ENCODE measurements at places on chromosomes 4 and X.

DNA sequence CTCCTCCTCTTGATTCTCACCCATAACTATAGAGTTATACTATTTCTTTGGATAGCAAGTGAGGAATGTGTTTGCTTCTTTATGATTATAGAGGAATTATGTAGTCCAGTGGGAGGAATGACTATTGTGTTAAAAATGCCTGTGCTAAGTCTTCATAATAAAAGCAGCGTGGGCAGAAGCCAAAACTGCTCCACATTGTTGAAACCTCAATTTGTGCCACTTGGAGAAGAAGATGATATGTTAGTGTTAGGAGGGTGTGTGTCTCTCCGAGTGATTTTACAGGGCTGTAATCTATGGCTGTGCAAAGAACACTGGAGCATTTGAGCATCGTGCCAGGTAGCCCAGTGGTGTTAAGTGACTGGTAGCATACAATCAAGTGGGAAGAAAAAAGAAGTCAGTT lies 74.3 kb downstream of the FRAS1 start:
- DNase-seq = no peak

DNA sequence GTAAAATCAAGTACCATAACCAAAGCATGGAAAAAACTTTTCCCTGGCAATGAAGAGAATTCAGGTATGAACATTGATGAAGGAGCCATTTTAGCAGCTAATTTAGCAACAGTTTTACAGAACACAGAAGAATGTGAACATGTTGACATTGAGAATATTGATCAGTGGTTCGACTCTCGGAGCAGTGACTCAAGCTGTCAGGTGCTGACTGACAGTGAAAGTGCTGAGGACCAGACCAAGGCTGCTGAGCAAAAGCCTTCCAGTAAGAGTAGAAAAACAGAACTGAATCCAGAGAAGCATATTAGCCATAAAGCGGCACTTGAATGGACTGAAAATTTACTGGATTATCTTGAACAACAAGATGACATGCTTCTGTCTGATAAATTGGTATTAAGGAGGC lies 2.8 kb downstream of the TIGD2 start:
- no peak for DNase-seq

DNA sequence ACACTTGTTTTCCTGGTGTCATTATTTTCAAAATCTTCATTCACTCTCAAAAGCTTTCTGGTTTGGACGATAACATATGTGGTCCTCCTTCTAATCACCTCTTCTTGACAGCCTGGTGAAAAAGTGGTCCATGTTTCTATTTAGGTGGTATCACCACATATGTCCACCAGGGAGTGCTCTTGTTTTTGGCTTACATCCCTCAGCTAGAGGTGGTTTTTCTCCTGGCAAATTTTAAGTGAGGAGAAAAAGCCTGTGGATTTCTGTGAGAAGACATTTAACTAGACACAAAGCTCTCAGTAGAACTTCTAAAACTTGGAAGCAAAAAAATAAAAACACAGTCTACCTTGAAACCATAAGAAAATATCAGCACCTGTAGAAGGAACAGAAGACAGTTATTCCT lies 58.0 kb upstream of the FRMPD4 start:
- DNase-seq = no peak

DNA sequence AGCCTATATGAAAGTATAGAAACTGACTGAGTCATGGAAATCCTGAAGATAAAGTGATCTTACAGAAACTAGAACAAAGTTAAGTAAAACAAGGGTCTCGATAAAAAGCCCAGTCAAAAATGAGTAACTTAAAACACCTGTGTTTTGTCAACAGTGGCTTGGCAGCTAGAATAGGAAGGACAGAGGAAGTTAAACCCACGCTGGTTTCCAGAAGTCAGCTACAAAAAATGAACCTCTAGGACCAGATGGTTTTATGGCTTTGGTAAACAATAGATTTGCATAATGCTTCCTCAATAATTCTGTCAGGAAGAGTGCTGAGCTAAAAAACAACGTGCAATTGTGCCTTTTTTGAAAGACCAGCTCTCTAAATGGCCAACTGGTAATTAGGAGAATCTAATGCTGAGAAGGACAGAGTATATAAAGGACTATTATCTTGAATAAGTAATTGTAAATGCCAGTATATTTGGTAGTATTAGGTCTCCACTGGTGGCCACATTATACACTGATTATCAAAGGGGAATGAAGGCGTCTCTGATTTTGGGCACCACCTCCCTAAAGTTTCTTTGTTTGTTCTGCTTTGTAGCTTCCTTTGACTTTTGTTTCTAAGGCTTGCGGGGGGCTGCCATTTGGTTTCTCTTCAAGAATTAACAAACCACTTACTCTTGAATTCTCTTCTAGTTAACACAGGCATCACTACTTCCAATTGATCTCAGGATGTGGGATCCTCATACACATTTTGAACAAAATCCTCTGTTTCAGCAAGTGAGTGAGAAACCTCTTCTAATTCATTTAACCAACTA lies 72.2 kb upstream of the PPP3CA start:
- DNase-seq = peak; percentile 35

DNA sequence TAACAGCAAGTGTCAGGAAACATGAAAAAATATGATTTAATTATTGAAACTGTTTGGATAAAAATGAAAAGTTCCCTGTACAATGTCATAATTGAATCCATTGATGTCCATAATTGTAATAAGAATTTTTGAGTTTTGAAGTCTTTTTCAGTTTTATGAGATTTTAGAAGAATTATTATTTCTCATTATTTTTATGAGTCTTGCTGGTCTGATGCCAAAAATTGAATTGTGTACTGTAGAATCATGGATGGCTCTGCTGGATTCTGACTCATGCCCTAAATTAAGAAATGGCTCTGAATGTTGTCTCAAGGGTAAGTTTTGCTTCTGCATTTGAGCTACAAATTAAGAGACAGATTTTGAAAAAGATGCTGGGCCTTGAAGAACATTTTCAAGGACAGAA lies 132.8 kb upstream of the MAP9 start:
- DNase-seq = no peak

DNA sequence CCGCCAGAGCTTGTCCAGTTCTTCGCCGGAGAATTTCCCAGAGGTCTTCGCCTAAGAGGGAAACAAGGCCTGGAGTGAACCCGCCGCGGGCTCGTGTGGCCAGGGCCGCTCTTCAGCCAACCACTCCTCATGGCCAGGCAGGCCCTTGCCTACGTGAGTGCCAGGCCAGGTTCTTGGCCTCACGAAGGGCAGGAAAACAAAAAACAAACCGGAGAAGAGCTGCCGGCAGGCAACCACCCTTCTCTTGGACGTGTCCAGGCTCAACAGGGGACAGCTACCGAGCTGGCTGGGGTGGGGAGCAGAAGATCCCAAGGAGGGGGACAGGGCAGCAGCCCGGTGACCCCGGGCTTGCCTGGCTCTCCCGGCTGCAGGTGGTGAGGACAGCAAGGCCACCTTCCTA lies 13.3 kb downstream of the LRPAP1 start:
- DNase-seq = no peak

- DNase-seq = no peak
Measured at GRCh38 chr4:42627885-42628646, 28.8 kb downstream of the ATP8A1 start.

DNA sequence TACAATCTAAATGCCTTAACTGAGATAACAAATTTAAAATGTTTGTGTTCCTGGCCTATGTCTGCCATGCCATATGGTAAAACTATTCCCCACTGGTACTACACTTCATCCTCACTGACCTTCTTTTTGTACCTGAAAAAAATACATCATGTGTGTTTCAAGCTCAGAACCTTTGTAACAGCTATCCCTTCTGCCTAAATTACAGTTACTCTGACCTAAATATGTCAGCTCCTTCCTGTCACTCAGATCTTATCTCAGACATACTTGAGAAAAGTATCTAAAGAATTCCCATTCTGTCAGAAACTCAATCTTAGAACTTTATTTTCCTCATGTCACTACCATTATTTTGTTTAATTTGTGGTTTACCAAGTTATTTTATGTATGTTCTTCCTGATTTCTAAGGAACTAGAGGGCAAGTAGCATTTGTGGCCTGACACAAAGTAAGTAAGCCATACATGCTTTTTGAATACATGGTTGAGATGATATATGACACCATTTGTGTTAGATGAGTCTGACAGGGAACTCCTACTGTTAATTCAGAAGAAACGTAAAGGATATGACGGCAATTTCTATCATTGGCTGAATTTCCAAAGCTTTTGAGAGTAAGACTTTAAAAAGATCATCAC lies 456.5 kb upstream of the NDST3 start:
- no peak for DNase-seq

DNA sequence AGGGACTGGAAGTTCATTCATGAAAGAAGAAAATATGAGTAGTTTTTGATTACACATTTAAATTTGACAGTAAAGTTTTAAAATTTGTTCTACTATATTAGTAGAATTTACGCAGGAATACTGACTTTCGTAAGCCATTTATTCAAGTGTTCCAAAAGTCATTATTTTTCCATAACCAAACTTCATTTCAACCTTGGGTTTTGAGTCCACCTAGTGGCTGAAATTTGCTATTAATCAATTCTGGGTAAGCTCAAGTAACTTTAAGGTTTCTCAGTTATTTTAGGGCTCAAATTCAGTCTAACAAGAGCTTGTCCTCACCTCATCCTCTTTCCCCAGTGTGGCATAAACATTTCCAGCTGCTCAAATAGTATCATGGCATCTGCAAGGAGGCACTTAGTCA lies 175.4 kb downstream of the SH3BGRL start:
- peak; percentile 0 for DNase-seq

DNA sequence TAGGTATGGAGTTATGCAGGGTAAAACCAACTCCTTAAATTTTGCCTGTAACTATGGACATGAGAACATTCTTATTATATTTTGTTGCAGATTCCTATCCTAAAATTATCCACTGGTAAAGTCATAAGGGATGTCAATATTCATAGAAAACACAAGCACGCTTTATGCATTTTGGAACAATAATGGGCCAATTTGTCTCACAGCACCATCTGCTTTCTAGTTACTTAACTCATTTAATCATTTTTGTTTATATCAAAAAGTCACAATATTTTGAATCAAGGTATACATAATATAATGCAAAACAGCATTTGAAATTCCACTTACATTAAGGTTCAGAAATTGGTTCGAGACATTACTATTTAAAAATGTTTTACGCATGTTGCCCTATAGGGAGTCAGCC lies 203.0 kb downstream of the GABRG1 start:
- no peak for DNase-seq

DNA sequence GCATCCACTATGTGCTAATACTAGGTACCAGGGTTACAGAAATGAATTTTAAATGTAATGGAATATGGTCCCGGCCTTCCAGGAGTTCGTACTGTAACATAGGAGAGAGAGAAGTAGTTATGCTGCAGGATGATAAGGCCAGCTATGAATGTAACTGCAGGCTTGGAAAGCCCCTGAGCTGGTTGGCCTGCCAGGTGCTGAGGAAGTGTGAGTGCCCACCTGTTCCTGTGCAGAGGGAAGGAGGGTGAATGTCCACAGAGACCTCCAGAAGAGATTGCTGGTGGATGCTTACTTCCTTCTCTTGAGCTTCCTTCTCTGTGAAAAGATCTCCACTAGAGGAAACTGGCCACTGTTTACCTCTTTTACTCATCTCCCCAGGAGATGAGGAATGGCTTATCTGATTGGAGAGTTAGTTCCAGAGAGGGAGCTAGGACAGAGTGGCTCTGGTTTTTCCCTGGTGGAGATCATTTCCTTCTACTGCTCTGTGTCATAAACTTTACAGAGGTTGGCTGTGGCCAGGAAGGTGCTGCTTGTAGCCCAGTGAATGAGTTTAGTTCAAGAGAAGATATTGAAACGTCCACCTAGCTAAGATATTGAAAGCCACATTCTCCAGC lies 114.0 kb upstream of the LNX1 start:
- no peak for DNase-seq

DNA sequence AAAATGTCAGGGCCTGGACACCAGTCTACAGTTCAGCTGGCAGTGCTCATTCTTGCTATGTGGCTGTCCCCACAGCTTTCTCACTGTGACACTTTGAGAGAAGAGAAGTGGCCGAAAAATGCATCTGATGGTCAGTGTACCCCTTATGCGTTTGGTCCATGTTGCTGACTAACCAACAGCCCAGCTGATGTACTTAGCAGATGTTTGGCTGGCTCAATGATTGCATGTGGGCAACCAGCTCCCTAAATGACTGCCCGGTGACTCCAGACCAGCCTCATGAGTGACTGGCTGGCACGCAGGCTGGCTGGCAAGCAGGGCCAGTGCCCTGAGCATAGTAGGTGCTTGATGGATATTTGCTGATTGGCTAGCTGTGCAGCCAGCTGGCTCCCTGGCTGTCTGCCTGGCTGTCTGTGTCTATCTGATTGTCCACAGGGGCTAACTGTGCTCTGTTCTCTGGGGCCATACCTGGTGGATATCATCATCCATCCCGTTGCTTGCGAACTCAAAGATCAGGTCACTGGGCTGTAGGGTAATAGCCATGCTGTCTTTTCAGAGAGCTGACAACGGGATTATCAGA lies 29.4 kb downstream of the ELF4 start:
- no peak for DNase-seq

DNA sequence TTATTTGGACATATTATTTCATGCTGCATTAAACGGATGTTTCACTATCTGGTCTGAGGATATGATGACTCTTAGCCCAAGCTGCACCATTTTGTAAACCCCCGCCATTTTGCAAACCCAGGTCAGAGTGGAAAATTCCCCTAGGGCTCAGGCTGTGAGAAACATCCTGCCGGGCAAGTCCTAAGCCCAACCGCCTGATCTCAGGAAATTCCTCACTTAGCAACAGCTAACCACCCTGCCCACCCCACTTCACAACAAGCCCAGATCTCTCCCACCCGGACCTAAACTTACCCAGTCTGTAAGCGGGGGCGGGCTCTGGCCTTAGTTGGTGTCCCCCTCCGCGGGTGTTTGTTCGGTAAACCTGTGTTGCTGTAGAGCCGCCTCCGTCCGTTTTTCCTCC lies 2747.1 kb downstream of the PCDH7 start:
- no peak for DNase-seq

- DNase-seq = no peak
Measured at GRCh38 chrX:373641-374471, 12.9 kb downstream of the PPP2R3B start.

- DNase-seq = no peak
Measured at GRCh38 chr4:154211506-154211905, 280.1 kb downstream of the DCHS2 start.

DNA sequence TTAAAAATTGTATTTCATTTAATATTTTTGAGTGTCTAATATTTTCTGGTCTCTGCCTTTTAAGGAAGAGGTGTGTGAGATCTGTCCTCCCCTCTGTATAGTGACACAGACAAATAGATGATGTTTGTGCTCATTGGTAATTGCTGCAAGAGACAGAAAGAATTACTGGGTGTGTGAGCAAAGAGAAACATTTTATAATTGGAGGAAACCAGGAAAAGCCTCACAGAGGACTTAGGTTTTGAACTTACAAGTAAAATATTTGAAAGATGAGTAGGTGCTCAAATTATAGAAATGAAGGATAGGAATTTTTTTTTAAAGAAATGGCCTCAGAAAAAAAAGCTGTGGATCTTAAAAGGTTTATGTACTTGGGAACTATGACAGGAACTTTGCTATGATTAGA lies 149.8 kb downstream of the SPCS3 start:
- DNase-seq = no peak

DNA sequence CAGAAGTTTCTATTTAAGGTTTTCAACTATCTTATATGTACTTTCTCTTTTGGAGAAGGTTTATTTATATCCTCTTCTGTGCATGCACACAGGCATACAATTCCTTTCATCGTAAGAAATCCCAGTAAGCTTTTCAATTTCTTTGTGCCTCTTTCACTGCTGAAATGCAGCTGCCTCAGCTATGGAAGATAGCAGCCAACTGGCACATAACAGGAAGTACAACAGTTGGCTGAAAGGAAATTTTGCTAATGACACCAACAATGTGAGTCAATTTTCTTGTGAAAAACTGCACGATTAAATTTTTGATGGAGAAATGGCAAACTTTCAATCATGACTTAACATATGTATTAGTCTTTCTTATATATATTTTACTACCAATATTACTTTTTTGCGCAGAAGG lies 74.5 kb upstream of the PAQR3 start:
- no peak for DNase-seq

All from NCI-H774 (cell line).